Neural progenitor cell (in vitro differentiated cells): ENCODE measurements at places on chromosomes 5 and 9. TPM values are rescaled to one million over a fixed set of nuclear protein-coding genes. Genes with fewer than 3 reads are reported as not detected.

DNA sequence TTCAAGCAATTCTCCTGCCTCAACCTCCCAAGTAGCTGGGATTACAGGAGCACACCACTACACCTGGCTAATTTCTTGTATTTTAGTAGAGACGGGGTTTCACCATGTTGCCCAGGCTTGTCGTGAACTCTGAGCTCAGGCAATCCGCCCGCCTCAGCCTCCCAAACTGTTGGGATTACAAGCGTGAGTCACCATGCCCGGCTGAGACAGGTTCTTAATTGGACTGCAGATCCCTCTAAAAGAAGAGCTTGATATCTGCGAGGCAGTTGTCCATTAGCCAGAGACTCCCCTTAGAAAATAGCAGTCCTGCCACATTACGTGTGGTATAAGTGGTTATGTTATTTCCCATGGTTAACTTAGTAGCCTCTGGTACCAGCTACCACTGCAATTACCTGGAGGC, 46.6 kb upstream of the NPR3 start:
- H3K4me1 ChIP-seq: no peaks in the 10 kb centered on the region
- DNase-seq: no peak
- H3K4me3 ChIP-seq: no peak overlapping the region
- H3K27ac ChIP-seq: no peak overlapping the region

GRCh38 chr5:147046281-147046680, 167.7 kb upstream of the PPP2R2B start:
- H3K4me3 ChIP-seq: no peak overlapping the region
- H3K36me3 ChIP-seq: no peaks in the 10 kb centered on the region
- H3K4me1 ChIP-seq: no peaks in the 10 kb centered on the region
- no peak for DNase-seq
- H3K27ac ChIP-seq: no peak overlapping the region

GRCh38 chr5:66972004-66972403, 224.6 kb downstream of the CD180 start:
- H3K27me3 ChIP-seq: no peaks in the 10 kb centered on the region
- H3K27ac ChIP-seq: no peak overlapping the region
- no peaks in the 10 kb centered on the region for H3K36me3 ChIP-seq
- no peak overlapping the region for H3K4me3 ChIP-seq

DNA sequence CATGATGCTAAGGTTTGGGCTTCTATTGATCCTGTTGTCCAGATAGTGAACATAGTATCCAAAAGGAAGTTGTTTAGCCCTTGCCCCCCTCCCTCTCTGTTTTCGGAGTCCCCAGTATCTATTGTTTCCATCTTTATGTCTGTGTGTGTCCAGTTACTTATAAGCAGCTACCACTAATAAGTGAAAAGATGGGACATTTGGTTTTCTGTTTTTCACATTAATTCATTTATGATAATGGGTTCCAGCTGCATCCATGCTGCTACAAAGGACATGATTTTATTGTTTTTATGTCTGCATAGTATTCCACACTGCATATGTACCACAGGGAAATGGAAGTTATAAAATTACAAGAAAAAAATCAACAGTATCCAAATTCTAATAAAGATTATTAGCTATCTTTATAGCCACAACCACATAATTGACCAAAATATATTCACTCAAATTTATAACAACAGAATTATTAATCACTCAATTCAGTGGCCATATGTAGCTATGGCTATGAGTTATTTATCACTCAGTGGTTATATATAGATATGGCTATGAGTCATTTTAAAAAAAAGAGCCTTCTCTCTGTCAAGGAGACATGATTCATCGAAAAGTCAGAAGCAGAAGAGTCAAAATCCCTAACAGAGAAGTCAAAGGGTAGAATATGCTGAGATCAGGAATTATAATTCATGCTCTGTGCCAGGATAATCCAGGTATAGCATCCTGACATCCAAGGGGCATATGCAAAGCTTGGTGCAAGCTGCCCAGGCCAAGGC, 367.5 kb downstream of the DEPDC1B start:
- no peak for DNase-seq
- H3K27me3 ChIP-seq: no peaks in the 10 kb centered on the region
- H3K4me3 ChIP-seq: no peak overlapping the region
- H3K36me3 ChIP-seq: no peaks in the 10 kb centered on the region

RETREG1 gene
- 0.99 and 3.0 TPM in 2 replicates for total RNA-seq

DNA sequence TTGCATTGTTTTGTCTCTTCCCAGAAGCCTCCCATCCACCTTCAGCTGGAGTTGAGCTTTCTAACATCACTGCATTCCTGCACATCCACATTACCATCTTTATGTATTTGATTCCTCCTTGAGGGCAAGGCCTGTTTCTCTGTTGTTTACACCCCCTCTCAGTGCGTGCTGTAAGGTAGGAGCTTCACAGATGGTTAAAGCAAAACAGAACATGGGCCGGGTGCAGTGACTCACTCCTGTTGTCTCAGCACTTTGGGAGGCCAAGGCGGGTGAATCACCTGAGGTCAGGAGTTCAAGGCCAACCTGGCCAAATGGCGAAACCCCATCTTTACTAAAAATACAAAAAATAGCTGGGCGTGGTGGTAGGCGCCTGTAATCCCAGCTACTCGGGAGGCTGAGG, 110.9 kb downstream of the KCNIP1 start:
- H3K27ac ChIP-seq: no peak overlapping the region
- H3K27me3 ChIP-seq: peaks cover 19% of the 10 kb centered on the region
- H3K4me3 ChIP-seq: no peak overlapping the region

LCN12 gene
- 0.19 TPM in 1 of 2 replicates, not detected in the other for total RNA-seq

DNA sequence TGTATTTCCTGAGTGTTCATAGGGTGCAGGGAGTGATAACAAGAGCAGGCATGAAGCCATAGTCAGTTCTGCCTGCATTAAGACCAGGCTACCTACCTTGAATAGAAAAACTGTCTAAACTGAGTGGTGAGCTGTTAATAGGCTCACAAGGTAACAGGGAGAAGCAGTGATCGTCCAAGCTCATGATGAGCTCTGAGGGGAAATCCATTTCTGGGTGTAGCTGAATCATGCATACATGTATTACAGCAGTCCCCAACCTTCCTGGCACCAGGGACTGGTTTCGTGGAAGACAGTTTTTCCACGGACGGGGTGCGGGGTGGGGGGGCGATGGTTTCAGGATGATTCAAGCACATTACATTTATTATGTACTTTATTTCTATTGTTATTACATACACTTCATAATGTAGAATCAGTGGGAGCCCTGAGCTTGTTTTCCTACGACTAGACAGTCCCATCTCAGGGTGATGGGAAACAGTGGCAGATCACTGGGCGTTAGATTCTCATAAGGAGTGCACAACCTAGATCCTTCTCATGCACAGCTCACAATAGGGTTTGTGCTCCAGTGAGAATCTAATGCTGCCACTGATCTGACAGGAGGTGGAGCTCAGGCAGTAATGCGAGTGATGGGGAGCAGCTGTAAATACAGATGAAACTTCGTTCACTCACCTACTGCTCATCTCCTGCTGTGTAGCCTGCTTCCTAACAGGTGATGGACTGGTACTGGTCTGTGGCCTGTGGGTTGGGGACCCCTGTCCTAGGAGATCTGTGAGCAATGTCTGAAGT, 100.0 kb upstream of the IL6ST start:
- H3K27me3 ChIP-seq: no peaks in the 10 kb centered on the region
- H3K36me3 ChIP-seq: no peaks in the 10 kb centered on the region
- DNase-seq: no peak
- no peak overlapping the region for H3K4me3 ChIP-seq

DNA sequence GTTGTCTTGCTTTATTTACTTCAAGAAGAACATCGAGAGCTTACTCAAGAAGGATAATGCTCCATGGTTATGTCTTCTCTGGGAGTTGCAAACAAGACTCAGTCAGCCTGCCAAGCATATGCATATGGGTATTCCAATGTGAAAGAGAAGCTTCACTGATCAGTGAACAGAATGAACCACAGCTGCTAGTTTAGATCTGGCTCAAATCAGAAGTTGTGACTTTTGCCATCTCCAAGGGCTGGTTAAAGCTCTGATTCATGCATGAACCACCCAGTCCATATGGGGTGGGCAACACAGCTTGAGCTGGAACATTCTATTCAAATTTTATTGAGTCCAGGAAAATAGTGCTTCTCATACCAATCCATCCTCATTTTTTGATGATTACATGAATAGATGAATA, 50.0 kb downstream of the ATPSCKMT start:
- no peak for DNase-seq
- H3K27me3 ChIP-seq: no peaks in the 10 kb centered on the region
- no peaks in the 10 kb centered on the region for H3K36me3 ChIP-seq
- H3K4me3 ChIP-seq: no peak overlapping the region
- no peak overlapping the region for H3K27ac ChIP-seq

PCDHB9 gene
- 3.1 and 4.6 TPM in 2 replicates for total RNA-seq

- H3K4me1 ChIP-seq: peaks cover 17% of the 10 kb centered on the region
- peaks cover 9% of the 10 kb centered on the region for H3K27me3 ChIP-seq
- H3K27ac ChIP-seq: no peak overlapping the region
- DNase-seq: no peak
- H3K36me3 ChIP-seq: no peaks in the 10 kb centered on the region
These were observed 137.0 kb downstream of the NPR3 start for GRCh38 chr5:32848120-32848519.

CCDC183 gene
- 0.84 and 2.1 TPM in 2 replicates for total RNA-seq

- no peaks in the 10 kb centered on the region for H3K27me3 ChIP-seq
- no peak for DNase-seq
- H3K4me3 ChIP-seq: no peak overlapping the region
- no peak overlapping the region for H3K27ac ChIP-seq
- H3K4me1 ChIP-seq: peaks cover 7% of the 10 kb centered on the region
- no peaks in the 10 kb centered on the region for H3K36me3 ChIP-seq
These were observed 93.9 kb downstream of the SNX18 start for GRCh38 chr5:54611290-54611951.

DNA sequence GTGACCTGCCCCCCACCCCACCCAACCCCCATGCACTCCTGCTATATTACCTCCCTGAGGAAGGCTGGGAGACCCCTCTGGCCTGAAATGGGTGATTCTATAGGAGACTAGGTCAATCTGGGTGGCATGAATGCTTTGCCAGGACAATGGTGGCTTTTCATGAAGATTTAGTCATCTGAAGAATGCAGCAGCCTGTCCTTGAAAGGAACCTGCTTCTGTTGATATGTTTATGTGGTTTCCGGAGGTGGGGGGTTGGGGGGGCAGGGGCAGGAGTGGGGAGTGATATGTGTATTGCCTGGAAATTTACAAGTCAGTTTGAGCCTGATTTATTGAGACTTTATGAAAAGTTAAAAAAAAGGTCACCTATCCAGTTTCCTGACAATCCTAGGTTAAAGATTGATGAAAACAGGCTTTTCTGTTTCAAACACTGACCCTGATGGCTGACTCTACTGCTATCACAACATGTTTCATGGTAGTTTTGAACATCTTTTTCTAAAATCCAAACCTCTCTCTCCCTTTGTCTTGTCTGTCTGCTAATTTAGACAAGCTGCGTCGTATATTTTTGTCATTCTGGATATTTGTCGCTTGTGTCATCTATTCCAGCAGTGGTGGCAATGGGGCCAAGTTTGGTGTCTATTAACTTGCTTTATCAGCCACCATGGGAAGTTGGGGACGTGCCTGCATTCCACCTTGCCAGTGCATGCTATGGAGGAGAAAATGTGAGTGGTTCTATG, 153.7 kb upstream of the EGFLAM start:
- H3K27ac ChIP-seq: no peak overlapping the region
- H3K27me3 ChIP-seq: no peaks in the 10 kb centered on the region
- DNase-seq: peak; percentile 55

GRCh38 chr9:130984521-130984920, 24.5 kb upstream of the LAMC3 start:
- no peak for DNase-seq
- H3K4me3 ChIP-seq: no peak overlapping the region
- no peak overlapping the region for H3K27ac ChIP-seq
- no peaks in the 10 kb centered on the region for H3K36me3 ChIP-seq
- H3K4me1 ChIP-seq: peaks cover 19% of the 10 kb centered on the region

- no peaks in the 10 kb centered on the region for H3K36me3 ChIP-seq
- no peaks in the 10 kb centered on the region for H3K27me3 ChIP-seq
- no peak overlapping the region for H3K27ac ChIP-seq
- H3K4me1 ChIP-seq: no peaks in the 10 kb centered on the region
- no peak overlapping the region for H3K4me3 ChIP-seq
These were observed 87.1 kb downstream of the OSMR start for GRCh38 chr5:38932854-38933408.

GRCh38 chr9:111839987-111840386, 45.2 kb upstream of the SHOC1 start:
- no peak overlapping the region for H3K27ac ChIP-seq
- H3K4me3 ChIP-seq: no peak overlapping the region
- H3K4me1 ChIP-seq: no peaks in the 10 kb centered on the region
- H3K27me3 ChIP-seq: no peaks in the 10 kb centered on the region

DNA sequence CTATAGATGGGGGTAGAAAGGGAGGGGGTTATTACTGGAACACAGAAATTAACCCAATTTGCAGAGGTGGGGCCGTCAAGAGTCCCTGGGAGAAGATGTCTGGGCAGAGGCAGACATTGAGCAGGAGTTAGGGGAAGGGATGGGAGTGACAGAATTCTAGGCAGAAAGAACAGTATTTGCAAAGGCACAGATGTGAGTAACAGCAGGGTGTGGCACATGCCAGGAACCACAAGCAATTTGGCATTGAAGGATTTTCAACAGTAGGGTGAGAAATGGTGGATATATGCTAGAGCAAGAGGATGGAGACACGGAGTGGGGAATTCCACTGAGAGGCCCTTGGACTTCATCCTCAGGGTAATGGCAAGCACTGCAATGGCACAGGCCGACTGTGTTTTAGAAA, 71.6 kb upstream of the FRRS1L start:
- H3K36me3 ChIP-seq: no peaks in the 10 kb centered on the region
- H3K4me3 ChIP-seq: no peak overlapping the region
- no peak overlapping the region for H3K27ac ChIP-seq

DNA sequence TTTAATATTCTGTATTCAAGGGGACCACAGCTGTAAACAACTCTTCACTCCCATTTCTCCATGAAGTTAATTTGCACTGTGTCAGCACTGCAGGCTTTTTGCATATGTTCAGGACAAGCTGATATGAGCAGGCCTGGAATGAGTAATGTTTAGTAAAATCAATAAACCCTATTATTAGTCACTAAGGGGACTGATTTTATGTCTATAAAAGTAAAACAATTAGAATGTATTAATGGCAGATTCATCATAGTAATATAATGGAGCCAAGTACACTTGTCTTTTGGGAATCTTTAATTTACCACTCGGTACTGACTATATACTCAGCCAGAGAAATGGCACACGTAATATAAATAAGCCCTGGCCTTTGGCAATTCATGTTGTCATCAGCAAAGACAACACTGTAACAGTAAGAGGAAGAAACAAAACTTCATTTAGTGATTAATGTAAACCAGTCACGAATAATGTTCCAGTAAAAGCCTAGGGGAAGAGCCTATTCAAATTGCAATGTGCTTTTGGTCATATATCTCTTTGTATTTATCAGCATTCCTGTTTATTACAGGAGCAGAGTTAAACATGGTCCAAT, 111.6 kb downstream of the ZNF608 start:
- peaks cover 26% of the 10 kb centered on the region for H3K4me1 ChIP-seq
- H3K27me3 ChIP-seq: no peaks in the 10 kb centered on the region
- H3K36me3 ChIP-seq: peaks cover 16% of the 10 kb centered on the region
- no peak overlapping the region for H3K27ac ChIP-seq
